ENCODE measurements at places on chromosomes 3 and 15.

GRCh38 chr15:52220937-52221660, 29.9 kb upstream of the GNB5 start:
- no peak for DNase-seq

DNA sequence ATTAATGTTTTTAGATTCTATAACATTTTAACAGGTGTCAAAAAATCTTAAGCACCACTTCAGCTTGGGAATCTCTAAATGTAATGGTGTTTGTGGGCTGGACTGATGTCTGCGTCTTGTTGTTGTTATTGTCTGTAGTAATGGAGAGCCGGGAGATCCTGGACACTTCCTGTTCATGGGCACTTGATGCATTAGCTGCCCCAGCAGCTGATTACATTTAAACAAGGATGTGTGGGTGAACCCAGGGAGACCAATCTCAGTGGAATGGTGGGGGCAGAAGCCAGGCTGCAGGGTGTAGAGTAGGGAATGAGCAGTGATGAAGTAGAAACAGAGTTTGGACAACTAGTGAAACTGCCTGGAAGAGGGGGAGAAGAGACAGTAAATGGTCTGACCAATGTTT, 7.8 kb downstream of the CCR5AS start:
- DNase-seq: no peak

DNA sequence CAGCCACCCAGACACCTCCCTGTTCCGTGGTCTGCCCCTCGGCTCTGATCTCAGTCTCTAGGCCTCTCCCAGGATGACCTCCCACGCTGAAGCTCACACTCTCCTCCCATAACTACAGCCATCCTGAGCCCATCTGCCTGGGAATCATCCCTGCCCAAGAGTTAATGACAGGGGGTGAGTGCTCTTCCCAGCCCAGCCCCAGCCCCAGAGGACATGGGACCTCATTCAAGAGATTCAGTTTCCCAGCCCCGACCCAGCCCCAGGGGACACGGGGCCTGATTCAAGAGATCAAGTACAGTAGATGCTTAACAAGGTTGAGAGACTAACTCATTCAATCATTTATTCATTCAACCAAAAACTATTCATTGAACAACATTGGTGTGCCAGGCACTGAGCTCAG, 272.0 kb downstream of the XXYLT1 start:
- no peak for DNase-seq

DNA sequence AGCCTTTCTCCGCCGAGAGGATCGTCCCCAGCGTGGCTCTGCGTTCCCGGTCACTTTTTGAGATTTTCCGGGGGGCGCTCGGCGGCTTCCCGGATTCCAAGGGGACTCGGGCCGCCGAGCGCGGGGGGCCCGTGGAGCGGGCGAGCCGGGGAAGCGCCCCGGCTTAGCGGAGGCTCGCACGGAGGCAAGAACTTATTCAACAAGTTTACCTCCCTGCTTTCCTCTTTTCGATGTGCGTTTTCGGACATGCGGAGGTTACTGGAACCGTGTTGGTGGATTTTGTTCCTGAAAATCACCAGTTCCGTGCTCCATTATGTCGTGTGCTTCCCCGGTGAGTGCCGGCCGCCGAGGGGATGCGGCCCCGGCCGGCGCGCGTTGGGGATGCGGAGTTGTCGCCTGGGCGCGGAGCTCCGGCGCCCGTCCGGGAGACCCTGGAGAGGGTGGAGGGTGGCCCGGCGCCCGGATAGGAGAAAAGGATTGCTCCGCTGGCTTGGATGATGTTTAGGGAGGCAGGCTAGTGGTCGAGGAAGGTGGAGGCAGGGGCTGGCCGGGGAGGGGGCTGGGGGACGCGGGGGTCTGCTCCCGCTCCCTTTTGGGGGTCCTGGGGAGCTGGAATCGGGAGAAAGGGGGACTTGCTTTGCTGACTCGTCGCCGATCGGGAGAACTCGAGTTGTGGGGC, 810 bp downstream of the PTPRG start:
- no peak for DNase-seq

GRCh38 chr15:40845511-40846284, 1.9 kb downstream of the SPINT1 start:
- no peak for DNase-seq

DNA sequence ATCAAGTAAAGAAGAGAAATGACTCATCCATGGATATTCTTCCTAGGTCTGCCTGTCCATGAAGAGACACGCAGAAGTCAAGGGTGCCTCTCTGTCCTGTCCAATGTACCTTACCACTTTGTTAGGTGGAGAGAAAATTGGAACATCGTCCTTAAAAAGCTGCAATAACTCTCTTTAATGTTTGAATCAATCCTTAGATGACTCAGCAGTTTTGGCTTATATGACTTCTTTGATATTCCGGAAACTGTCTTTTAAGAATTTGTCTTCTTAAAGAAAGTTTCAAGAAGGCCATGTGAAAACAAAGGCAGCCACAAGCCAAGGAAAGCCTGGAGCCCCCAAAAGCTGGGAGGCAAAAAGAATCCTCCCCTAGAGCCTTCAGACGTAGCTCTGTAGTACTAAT, 49.2 kb downstream of the MRPL3 start:
- no peak for DNase-seq

DNA sequence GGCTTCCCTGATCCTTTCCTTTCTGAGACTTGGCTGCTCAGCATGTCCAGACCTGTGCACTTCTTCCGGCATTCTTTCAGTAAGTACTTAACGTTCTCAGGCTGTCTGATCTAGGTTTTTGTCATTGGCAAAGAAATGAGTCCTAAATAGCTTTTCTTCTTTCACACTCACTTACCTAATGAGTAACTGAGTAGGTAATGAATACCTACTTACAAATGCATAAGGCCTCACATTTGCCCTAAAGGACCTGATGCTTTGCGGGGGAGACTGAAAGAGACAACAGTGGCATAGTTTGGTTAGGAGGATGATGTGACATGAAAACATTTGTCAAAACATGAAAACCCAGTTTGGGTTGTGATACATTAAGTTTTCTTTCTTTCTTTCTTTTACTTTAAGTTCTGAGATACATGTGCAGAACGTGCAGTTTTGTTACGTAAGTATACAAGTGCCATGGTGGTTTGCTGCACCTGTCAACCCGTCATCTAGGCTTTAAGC, 516.7 kb upstream of the CFAP20DC start:
- no peak for DNase-seq

GRCh38 chr3:195754141-195754540, 33.4 kb downstream of the MUC20 start:
- DNase-seq: no peak

DNA sequence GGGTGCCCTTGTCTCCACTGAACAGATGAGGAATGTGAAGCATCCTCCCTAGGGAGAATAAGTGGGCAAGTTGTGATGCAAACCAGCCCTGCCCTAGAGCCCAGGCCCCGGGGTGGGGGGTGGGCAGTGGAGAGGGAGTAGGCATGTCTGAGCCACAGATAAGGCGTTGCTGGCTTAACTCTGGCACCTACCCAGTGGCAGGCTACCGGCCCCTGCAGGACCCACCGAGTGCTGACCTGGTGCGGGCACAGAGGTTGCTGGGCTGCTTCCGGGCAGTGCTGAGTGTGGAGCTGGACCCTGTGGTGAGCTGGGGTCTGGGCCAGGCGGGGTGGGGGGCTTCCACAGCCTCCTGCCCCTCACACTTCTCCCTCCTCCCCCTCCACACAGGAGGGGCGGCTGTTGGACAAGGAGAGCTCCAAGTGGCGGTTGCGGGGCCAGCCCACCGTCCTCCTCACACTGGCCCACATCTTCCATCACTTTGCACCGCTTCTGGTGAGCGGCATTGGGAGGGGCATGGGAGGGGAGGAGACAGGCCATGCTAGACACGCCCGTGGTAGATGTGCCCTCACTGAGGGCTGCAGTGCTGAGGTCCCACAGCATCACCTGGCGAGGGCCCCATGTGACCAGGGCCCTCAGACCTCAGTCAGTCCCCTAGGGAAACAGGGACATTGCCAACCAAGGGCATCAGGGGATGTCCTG, 10.1 kb downstream of the RNF123 start:
- no peak for DNase-seq

- DNase-seq: no peak
These were observed 7.3 kb downstream of the ANKRD63 start for GRCh38 chr15:40275523-40275922.

DNA sequence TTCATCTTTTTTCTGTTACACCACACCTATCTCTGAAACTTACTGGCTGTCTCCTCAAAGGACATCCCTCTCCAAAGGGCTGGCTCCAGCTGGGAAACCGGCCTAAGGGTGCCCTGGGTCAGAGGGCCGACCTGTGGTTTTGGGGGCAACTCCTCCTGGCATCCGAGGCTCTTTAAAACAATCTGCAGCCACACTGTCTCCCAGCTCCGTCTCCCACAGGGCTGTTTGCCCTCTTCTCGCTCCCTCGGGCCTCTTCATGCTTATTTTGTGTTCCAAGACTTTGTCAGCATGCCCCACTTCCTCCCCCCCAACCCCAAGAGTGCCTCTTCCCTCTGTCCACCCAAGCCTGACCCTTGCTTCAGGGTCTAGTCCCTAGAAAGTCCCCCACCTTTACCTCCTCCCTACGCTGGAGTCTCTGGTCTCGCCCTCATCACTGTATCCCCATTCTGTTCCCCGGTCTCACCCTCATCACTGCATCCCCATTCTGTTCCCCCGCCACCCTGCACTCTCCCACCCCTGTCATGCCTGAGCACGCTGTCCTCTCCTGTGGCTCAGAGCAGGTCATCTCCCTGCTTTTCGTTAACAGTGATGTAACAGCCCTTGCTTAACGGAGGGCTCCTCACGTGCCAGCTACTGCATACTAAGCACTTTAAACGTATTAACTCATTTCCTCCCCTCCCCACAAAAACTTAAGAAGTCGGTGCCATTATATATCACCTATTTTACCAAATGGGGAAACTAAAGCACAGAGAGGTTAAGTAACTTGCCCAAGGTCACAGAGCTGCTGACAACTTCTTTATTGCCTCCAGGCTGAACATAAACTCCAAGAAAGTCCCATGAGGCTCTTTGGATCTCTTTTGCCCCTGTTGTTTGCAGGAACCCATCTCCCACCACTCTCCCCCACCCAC, 1.1 kb upstream of the CSK start:
- DNase-seq: no peak

DNA sequence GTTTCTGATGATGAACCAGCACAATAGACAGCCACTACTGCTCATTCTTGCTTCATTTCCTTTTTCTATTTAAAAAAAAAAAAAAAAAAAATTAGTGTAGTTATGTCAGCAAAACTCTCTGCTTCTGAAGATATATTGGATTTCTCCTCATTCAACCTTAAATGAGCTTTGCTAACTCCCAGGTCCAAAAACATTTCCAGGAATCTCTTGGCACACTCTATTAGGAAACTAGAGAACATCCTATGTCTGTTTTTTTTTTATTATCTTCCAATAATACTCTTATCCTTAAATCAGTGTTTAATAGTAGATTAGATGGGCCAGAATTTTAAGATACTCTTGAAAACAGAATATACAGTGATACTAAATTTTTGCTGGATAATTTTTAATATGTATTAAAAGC, 398.0 kb downstream of the NAALADL2 start:
- DNase-seq: no peak

GRCh38 chr15:63041974-63042876, at the start of gene TPM1:
TSS of gene TPM1 (plus strand) at chr15:63042747. CDS start at chr15:63042830, 83 bp downstream.
- no peak for DNase-seq

DNA sequence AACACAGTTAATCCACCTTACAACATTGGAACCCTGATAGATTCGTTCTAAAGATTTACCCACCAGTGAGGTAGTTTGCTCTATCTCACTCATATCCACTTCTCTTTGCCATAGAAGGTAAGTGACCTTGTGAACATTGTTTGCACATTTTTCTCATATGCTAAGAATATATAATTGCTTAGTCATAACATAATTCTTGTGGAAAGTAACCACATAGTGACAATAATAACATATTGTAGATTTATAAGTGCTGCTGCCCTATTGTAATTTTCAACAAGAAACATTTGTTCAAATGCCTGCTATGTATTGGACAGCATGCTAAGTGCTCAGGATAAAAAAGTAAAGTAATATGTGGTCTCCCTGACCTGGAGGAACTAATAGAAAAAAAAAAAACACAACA, 554.2 kb upstream of the KCNMB2 start:
- no peak for DNase-seq

DNA sequence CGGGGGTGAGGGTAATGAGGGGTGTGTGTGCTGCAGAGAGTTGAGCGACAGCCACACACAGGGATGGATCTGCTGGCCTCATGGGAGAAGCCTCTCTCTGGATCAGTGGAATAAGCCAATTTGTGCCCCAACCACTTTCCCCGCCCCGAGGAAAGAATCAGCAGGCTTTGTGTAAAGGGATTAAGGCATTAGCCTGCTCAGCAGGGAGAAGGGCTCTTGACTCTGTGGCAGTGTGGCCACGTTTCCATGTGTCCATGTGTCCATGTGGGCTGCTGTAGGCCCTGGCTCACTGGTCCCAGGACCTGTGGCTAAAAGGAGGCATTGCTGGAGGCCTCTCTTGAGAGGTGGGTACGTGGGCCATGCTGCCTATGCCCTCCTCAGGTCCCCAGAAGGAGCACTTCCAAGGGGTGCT, 104.7 kb downstream of the HMG20A start:
- DNase-seq: no peak

DNA sequence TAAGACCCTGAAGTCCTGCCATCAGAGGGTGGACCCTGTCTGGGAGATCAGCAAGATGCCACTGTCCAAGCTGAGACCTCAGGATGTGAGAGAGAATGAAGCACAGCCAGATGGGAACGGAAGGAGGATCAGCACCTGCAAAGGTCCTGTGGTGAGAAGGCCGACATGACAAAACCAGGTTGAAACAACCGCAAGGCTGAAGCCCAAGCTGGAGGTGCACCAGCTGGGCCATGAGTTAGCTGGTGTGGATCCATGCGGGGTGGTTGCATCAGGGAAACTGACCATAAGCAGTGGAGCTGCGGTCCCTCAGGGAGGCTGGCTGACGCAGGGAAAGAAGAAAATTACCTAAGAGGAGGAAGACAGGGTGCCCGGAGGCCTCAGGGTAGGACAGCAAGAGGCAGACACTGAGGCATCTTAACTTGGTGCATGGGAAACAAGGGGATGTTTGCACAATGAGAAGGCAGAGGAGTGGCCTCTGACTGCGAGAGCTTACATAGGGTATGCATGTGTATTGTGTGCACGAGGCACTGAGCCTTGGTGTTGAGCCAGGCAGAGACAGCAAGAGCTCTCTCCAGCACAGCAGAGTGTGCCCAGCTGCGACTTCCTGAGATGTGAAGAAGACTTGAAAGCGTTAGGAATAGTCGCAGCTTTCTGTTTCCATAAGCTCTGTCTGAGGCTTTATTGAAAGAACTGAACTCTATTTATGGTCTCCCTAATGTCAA, 497.7 kb downstream of the OCA2 start:
- DNase-seq: no peak

DNA sequence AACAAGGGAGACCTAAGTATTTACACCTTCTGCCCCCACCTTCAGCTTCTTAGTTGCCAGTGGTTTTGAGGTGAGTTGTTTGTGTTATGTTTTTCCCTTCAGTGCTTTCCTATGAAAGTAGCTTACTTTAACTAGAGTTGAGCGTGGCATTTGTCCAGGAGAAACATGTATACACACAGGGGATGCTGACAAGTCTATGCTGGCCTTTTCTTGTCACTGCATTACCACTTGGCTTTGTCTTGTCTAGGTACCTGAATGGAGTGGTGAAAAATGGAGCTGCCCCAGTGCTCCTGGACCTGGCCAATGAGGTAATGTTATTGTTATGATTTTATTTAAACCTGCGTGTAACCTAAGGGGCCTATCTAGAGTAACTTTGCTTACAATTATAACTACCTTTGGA, 74.4 kb downstream of the CDIN1 start:
- no peak for DNase-seq
